ENCODE measurements at places on chromosomes 5 and 9. TPM values are rescaled to one million over a fixed set of nuclear protein-coding genes. Genes with fewer than 3 reads are reported as not detected.

- no peak for DNase-seq
Measured at GRCh38 chr9:35348109-35348508, 141.8 kb upstream of the RUSC2 start.

- DNase-seq, result no peak
Measured at GRCh38 chr5:105882956-105883481, 1787.7 kb downstream of the EFNA5 start.

GRCh38 chr5:135501965-135502364 is 33.8 kb downstream of the NEUROG1 start:
- DNase-seq, result no peak

DNA sequence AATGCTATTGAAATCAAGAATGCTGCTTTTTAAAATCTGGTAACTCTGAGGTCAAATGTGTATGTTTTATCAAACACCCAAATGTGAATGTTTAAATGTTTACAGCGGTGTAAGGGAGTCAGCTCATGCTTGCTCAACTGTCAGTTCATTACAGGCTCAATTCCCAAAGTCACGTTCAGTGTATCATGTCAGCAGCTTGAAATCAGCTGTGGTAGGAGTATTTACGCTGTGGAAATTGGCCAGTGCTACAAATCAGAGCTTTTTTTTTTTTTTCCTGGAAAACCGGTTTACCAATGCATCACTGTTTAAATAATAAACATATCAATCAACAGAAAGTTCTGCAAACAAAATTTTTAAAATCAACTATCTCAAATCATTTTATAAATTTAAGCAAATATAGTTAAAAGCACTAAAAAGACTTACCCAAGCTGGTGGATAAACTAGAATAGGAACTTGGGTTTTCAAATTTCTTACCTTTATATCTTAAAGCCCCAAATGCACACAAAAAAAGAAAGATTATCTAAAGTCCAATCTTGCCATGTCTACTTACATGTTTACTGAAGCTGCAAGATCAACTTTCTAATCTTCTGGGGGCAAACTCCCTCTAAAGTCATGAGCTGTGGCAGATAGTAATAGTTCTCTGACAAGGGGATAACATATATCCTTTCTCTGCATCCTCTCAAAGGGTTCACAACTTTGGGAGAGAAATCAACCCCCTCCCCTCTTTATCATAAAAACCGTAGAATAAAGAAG is 57.6 kb upstream of the GRAMD2B start:
- no peak for DNase-seq

DNA sequence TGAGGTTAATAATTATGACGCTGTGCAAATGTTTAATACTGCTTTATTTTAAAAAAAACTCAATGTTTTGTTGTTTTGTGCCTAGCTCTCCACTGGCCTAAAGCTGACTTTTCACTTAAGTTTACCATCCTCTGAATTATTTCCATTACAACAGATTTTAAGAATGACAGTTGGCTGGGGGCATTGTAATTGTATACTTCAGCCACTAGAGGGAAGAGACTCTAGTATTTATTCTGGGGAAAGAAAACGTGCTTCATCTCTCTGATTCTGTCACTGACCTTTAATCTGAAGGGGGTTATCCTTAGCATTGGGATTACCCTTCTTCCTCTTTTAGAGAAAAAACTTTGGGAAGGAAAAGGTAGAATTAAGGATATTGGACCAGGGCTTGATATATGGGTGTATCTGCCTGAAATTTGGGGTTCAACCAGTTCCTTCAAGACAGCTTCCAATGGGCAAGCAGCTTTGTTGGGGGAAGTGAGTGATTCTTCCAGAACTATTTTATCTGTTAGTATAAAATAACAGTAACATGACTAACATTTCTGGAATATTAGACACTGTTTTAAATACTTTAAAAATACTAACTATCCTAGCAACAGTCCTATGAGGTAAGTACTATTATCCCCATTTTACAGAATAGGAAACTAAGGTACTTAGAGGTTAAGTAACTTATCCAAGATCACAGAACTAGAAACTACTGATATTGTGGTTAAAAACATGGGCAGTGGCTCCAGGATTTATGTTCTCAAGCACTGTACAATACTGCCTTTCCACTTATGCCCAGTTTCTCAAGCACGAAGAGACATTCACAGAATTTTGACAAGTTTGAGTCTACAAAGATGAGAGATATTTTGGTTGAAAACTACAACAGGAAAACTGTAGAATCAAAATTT is 208.4 kb downstream of the CD180 start:
- no peak for DNase-seq

- peak; percentile 57 for DNase-seq
Measured at GRCh38 chr9:129885018-129885669, 49.9 kb downstream of the USP20 start.

GRCh38 chr5:73624888-73625287 is 1.1 kb upstream of the ARHGEF28 start:
- DNase-seq, result no peak

DNA sequence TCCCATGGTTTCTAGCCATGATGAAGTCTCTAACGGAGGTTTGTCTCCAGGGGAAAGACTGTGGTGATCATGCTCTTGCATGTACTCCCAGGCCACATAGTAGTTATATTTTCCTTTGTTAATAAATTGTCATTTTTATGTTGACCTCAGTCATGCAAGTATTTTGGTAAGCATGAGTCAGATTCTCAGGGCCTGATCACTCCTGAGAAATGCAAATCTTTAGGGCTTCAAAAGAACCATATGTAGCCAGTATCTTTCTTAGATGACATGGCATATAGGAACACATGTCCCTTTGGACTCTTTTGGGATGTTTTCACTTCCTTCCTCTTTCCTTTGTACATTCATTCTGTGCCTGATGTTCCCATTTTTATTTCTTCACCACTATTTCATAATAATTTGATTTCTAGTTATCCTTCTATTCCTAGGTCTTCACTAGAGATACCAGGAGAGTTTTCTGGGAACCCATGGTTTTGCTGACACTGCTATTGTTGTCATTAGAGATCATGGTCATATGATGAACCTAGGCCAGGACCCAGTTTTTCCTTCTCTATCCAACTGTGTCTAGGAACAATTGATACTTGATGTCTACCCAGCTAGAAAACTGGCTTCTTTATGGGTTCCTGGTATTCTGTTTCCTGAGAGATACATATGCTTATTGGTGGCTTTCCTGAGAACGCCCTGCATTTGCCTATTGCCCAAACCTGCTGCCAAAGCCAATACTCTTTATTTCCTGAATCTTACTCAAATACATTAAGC is 248.1 kb upstream of the NREP start:
- DNase-seq, result no peak

- DNase-seq, result no peak
Measured at GRCh38 chr9:135308821-135309762, 170.5 kb upstream of the PPP1R26 start.

DNA sequence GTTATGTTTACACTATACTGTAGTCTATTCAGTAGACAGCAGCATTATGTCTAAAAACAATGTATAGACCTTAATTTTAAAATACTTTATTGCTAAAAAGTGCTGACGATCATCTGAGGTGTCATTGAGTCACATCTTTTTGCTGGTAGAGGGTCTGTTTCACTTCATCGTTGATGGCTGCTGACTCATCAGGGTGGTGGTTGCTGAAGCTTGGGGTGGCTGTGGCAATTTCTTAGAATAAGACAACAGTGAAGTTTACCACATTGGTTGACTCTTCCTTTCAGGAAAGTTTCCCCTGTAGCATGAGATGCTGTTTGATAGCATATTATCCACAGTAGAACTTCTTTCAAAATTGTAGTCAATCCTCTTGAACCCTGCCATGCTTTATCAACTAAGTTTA is 150.3 kb downstream of the FBXL7 start:
- DNase-seq, result no peak

- no peak for DNase-seq
Measured at GRCh38 chr5:31894141-31894540, 255.2 kb downstream of the PDZD2 start.

GRCh38 chr9:105930011-105930627 is 235.8 kb downstream of the TMEM38B start:
- no peak for DNase-seq

GRCh38 chr5:141349917-141350619 is at the start of gene PCDHGB1:
PCDHGB1 (plus strand) TSS chr5:141350099; CDS start chr5:141350261, 162 bp downstream.
- peak; percentile 56 for DNase-seq

- no peak for DNase-seq
Measured at GRCh38 chr9:75657015-75657414, 233.5 kb upstream of the PCSK5 start.

CSF1R gene
- total RNA-seq, result not detected

HNRNPAB gene
- 392 TPM for total RNA-seq

ZNF474 gene
- not detected for total RNA-seq

SV2C gene
- total RNA-seq, result 0.07 TPM

GLRA1 gene
- not detected for total RNA-seq

Data from activated CD8-positive, alpha-beta T cell treated with anti-CD3 and anti-CD28 coated beads for 36 hours (primary cell).